NCI-H69 (cell line): ENCODE measurements at places on chromosomes 4 and X.

GRCh38 chr4:163568843-163569242, 74.4 kb downstream of the TMA16 start:
- no peak for DNase-seq

- DNase-seq, result peak; percentile 14
Observed at GRCh38 chrX:152878976-152879755, 18.7 kb upstream of the ZNF185 start.

- peak; percentile 30 for DNase-seq
Observed at GRCh38 chr4:3724319-3725231, 41.6 kb upstream of the ADRA2C start.

DNA sequence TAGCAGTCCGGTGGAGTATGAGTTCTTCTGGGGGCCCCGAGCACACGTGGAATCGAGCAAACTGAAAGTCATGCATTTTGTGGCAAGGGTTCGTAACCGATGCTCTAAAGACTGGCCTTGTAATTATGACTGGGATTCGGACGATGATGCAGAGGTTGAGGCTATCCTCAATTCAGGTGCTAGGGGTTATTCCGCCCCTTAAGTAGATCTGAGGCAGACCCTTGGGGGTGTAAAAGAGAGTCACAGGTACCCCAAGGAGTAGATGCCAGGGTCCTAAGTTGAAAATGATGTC, 852 bp downstream of the MAGEH1 start:
- DNase-seq, result no peak

DNA sequence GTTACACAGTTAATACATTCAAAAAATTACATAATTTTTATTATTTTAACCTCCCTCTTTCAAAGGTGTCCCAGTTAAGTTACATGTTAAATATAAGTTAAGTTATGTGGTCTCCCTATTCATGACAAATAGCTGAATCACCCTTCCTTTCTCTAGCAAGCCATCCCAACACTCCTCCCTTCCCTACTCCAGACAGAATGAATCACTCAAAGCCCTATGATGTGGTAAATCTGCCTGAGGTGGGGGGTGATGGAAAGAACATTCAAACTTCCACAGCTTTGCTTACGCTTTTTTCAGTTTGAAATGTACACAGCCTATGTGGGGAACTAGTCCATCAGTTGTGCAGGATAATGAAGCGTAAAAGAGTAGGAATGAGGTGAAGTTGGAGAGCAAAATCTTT, 90.2 kb downstream of the CXCL13 start:
- no peak for DNase-seq

DNA sequence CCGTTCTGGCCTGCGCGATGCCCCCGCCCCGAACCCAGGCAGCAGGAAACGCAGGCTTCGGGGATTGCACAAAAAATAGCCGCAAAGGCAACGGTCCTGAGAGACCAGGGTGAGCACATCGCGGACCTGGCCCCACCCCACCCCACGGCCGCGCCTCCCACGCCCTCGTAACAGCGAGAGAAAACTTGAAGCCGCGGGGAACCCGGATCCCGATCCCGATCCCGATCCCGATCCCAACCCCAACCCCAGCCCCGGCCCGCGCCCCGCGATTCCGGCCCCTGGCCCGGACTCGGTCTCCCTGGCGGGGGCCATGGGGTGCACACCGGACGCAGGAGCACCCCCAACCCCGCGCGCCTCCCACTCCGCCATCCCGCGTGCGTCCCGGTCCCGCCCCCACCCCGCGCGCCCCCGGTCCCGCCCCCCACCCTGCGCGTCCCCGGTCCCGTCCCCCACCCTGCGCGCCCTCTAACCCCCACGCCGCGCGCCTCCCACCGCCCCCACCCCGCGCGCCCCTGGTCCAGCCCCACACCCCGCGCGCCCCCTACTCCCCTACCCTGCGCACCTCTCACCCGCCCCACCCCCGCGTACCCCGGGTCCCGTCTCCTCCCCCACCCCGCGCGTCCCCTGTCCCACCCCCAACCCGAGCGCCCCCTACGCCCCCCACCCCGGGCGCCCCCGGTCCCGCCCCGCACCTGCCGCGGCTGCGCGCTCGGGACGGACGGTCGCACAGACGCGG, 29.0 kb downstream of the NOP14 start:
- peak; percentile 37 for DNase-seq

DNA sequence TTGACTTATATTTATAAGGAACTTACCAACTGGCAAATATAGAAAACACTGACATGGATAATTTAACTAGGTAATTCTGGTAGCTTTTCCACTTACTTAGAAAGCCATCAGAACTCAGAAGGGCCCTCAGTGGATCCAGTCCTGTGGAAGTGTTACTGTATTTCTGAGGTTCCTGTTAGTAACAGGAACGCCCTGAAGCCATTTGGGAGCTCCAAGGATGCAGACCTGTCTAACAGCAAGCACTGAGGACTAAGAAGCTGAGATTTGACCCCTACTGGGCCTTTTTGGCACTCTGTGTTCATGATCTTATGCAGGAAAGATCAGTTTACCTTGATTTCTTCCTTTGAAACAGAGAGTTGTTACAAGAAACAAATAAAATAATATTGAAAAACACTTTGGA, 46.0 kb upstream of the TLL1 start:
- DNase-seq, result peak; percentile 48

DNA sequence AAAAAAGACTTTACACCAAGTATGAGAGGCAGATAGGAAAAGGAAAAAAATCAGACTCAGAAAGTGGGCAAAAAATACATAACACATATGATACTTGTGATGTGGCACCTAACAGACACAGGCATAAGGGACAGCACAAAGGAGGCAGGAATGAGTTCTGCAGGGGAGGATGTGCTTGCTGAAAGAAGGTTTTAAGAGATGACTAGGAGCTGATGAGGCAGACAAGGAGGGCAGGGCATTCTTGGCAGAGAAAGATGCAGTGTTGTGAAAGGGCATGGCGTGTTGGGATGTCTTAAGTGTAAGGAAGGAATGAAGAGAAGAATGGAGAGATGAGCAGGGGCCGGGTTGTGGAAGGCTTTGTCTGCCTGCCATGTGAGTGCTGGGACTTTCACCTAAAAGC, 49.7 kb upstream of the TMEM154 start:
- no peak for DNase-seq

- no peak for DNase-seq
Observed at GRCh38 chr4:1279253-1279652, 10.4 kb upstream of the MAEA start.

DNA sequence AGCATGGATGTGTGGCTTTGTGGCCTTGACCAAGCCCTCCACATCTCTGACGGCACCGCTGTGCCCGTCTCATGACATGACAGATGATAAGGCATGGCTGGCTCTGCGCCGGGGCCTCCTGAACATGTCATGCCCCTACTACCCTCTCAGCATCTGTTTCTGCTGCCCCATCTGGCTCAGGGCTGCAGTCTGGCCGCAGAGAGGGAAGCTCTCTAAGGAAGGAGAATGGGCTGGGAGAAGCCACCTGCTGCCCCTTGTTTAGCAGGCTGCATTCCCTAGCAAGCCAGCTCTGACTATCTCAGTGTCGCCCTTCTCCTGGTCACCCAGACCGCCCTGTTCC, 7.2 kb downstream of the ZNF185 start:
- no peak for DNase-seq

- no peak for DNase-seq
Observed at GRCh38 chr4:95544113-95545103, 4.4 kb downstream of the UNC5C start.

DNA sequence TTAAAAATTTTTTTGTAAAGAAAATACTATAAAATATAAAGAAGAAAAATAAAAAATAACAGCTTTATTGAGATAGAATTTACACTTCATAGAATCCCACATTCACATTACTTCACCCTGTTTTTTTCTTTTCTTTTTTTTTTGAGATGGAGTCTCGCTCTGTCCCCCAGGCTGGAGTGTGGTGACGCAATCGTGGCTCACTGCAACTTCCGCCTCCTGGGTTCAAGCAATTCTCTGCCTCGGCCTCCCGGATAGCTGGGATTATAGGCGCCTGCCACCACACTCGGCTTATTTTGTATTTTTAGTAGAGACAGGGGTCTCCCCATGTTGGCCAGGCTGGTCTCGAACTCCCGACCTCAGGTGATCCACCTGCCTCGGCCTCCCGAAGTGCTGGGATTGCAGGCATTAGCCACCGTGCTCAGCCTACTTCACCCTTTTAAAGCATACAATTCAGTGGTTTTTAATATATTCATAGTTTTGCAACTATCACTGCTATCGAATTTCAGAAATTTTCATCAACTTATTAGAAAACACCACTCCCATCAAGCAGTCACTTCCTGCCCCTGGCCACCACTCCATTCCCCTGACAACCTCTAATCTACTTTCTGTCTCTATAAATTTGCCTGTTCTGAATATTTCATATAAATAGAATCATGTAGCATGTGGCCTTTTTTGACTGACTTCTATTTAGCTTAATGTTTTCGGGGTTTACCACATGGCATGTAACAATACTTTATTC, 48.7 kb downstream of the TMEM131L start:
- DNase-seq, result no peak

- DNase-seq, result peak; percentile 59
Observed at GRCh38 chrX:114344756-114345349, 239.0 kb upstream of the HTR2C start.

GRCh38 chr4:20625426-20625825, 74.8 kb upstream of the PACRGL start:
- no peak for DNase-seq

DNA sequence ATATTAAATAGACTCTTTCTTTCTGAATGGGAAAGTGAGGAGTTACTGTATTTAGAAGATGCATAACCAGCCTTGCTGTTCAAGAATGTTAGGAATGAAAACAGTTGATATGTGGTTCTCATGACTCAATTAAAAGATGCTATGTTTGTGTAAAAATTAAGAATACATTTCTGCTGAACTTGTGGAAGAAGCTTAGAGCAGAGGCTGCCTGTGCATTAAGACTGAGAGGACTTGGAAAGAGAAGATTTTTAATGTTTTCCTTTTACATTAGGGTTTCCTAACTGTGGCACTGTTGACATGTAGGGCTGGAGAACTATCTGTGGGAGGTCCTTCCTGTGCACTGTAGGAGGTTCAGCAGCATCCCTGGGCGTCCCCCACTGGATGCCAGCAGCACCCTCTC, 137.7 kb downstream of the GPR143 start:
- DNase-seq, result no peak

- no peak for DNase-seq
Observed at GRCh38 chr4:126778348-126778747, 854.4 kb upstream of the INTU start.

DNA sequence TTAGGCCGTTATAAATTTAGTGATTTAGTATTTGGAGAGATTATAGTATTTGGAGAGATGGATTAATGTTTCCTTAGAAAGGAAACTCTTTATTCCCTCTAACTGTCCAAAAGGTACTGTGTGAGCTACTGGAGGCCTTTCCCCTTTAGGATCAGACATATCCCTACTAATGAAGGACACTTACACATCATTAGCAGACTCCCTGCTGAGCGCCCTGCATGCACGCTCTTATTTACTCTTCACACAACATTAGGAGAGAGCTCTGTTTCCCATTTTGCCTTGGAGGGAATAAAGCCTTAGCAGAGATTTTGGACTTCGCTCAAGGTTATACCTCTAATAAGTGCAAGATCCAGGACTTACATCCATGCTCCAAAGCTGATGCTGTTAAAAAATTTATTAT, 17.8 kb upstream of the STOX2 start:
- DNase-seq, result peak; percentile 3

DNA sequence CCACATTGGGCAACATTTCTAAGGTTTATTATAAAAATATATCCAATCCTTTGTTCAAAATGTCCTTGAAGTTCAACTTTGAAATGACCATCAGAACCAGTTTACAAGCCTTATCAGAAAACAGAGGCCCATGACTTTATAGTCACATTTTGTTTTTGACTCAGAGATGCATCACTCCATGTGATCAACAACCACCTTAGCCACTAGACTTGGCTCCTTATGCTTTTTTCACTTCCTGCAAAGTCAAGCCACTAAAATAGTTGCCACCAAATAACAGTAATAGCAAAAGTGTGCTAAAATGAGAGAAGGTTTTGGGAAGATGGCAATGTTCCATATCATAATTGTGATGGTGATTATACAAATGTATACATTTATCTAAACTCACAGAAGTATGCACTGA, 181.7 kb downstream of the MAML3 start:
- no peak for DNase-seq

GRCh38 chr4:154120006-154120676, 331.3 kb upstream of the SFRP2 start:
- no peak for DNase-seq

GRCh38 chrX:68084765-68085164, 348.5 kb downstream of the OPHN1 start:
- DNase-seq, result no peak

DNA sequence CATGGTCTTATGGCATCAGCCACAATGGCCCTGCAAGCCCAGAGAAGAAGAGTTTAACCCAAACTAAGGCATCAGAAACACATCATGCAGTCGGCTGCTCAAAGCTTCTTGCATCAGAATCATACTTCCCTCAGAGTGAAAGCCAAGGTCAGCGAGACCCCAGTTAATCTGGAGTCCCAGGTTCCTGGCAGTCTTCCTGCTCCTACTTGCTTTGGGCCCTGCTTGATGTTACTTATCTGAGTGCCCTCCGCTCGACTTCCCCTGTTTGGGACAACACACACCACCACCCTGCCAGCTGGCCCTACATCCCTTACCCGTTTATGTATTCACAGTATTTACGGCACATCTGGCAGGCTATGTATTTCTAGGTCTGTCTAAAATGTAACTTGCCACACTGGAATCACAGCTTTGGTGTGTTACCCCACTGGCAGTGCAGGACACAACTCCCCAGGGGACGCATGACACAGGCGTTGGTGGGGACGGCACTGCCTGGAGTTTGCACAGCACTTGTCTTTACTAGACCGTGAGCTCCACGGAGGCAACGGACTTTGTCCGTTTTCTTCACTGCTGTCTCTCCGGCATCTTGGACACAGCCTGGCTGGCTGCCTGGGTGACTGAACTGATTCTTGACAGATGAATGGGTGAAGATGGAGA, 22.8 kb downstream of the CRMP1 start:
- DNase-seq, result no peak

GRCh38 chrX:119003462-119003861, 29.0 kb downstream of the LONRF3 start:
- no peak for DNase-seq

- DNase-seq, result peak; percentile 40
Observed at GRCh38 chr4:65635051-65635821, 35.1 kb downstream of the EPHA5 start.
